ENCODE measurements at places on chromosomes 7 and 10. TPM values are rescaled to one million over a fixed set of nuclear protein-coding genes. Genes with fewer than 3 reads are reported as not detected.
A peak's percentile ranks its signal among the peaks of the same experiment; 100 is the strongest.

The SAMD9L gene
- 18.0 TPM for total RNA-seq

The C7orf57 gene
- under 0.01 TPM for total RNA-seq

The TMEM178B gene
- total RNA-seq = 0.43 TPM

The IDI2 gene
- total RNA-seq = not detected

The EBF3 gene
- 6.0 TPM for total RNA-seq

DNA sequence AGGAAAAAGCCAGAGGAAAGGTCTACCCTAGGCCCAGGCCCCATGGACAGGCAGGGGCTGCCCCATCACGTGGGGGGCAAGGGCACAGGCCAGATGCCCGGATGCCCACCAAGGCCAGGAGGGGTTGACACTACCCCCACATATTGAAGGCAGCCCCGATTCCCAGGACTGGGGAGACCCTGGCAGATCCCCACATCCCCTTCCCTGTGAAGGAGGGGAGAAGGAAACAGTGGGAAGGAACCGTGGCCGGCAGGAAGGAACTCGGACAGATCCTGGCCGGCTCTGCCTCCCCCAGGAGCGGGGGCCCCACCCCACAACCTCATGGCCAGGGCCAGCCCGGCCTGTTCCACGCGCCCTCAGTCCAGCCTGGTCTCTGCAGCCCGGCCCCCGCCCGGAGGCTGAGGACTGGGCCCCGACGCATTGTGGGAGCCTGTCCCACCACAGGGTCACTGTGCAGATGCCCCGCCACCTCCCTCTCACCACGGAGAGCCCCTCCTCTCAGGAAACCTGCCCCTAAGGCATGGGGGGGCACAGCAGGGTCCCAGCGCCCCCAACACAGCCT, 41.3 kb downstream of the PAPOLB start:
- DNase-seq = no peak

GRCh38 chr7:74544706-74545469, 91.2 kb downstream of the GTF2IRD1 start:
- peak; percentile 49 for DNase-seq

DNA sequence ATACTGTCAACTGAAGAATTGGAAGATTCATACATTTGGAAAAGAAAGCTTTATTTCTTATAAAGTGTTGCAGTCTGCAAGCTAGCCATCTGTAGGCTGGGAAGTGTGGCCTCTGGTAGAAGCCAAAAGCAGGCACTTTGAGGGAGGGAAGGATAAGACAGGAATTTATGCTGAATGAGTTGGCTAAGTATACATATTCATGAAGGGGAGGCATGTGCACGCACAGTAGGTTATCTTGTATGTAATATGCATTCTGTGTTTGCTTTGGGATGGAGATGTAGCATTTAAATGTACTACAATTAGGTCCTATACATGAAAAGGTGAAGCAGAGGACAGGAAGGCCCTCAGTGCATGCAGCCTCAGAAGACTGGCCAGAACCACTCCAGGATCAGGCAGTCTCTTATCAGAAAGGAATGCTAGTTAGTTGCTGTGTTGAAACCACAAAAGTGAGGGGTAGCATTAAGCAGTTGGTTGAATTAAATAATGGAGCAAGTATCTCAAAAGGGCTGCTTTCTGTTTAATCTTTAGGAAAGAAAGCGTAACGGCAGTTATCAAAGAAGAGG, 40.9 kb downstream of the MYO3A start:
- DNase-seq = no peak

DNA sequence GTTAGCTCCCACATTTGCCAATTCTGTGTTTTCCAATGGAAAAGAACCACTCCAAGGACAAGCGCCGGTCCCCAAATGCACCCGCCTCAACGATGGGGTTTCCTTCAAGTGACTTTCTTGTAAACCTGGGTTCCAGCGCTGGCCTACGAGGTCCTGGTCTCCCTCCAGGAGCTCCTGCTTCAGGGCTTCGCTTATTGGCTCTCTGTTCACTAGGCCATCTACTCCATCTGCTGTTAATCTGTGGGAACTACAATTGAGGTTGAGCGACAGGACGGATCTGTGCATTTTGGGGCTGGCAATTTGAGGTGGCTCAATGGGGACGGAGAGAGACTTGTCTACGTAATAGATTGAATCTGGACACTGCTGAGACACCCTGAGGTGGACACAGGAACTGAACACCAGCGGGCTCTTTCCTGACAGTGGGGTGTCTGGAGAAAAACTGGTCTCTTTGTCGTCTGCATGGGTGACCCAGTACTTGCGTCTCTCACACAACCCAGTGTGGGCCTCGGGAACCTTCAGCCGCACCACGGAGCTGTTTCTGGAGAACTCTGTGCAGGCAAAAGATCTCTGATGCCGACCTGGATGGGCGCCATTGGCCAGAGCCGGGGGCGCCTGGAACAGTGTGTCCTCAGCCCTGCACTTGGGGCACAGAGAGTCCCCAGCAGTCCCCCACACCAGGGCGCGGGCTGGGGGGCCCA, 115.9 kb upstream of the ADAM12 start:
- peak; percentile 71 for DNase-seq

DNA sequence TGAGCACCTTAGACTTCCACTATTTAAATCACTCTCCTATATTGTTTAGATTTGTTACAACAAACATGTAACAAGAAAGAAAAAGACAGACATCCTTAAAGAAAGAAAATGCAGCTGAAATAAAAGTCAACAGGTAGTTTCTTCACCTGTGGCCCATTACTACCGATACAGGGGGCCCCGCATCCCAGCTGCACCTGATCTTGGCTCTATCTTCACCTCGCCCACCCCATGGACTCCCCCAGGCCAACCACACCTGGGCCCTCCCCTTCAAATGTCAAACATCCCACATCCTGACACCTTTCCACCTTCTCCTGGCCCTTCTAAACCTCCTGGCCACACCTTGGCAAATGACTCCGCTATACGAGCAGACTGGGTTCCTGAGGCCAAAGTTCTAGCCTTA, 7.0 kb downstream of the DDX56 start:
- DNase-seq = no peak

- no peak for DNase-seq
Measured at GRCh38 chr10:5199398-5199797, 2.8 kb downstream of the AKR1C4 start.

Measured in fibroblast of villous mesenchyme (primary cell).